ENCODE measurements at places on chromosomes 7 and 10. TPM values are rescaled to one million over a fixed set of nuclear protein-coding genes. Genes with fewer than 3 reads are reported as not detected.

Gene FAM200A
- polyA plus RNA-seq: 5.4 TPM

Gene TYW1B
- polyA plus RNA-seq: 0.80 TPM

Gene SH2D4B
- not detected for polyA plus RNA-seq

Gene MSS51
- polyA plus RNA-seq: not detected

Gene NRP1
- not detected for polyA plus RNA-seq

Gene TUBB8
- polyA plus RNA-seq: not detected

Gene GCK
- 4.8 TPM for polyA plus RNA-seq

Gene ZNF365
- 0.07 TPM for polyA plus RNA-seq

Gene SPDYE2B
- polyA plus RNA-seq: not detected

Gene CYP3A4
- polyA plus RNA-seq: not detected

DNA sequence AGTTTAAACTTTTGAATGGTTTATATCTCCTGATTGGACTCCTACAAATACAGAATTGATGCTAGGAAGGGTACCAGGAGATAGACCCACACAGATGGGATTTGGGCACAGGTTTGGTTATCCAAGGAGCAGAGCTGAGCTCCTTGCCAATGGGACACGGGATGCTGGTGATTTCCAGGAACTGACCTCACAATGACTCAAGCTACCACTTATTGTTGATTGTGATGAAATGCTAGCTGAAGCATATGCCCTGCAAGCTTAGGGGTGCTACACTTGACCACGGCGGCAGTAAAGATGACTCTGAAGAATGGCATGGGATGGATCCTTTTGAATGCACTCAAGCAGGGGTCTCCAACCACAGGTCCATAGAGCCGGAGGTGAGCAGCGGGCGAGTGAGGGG is 45.5 kb upstream of the VKORC1L1 start:
- no peaks in the 10 kb centered on the region for H3K4me1 ChIP-seq
- H3K36me3 ChIP-seq: peaks cover 4% of the 10 kb centered on the region
- H3K27me3 ChIP-seq: no peaks in the 10 kb centered on the region
- no peak overlapping the region for H3K27ac ChIP-seq
- no peak overlapping the region for H3K4me3 ChIP-seq

GRCh38 chr7:69957661-69958060 is 359.4 kb downstream of the AUTS2 start:
- H3K27ac ChIP-seq: no peak overlapping the region
- no peaks in the 10 kb centered on the region for H3K27me3 ChIP-seq
- no peak for DNase-seq
- no peak overlapping the region for H3K4me3 ChIP-seq

DNA sequence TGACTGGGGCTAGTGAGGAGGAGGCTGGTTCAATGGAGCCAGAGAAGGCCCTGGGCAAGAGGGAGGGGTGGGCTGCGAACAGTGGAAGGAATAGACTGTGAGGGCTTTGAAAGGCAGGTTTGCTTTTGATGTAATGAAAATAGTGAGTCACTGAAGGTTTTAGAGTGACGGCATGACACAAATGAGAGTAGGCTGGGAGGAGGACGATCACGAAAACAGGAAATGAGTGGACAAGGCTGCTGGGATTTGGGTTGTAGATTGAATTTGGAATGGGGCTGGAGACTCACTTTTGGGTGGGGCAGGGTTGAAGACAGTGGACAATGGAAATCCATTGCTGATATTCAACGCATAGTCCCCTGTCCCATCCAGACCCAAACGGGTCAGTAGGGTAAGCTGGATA is 139.6 kb downstream of the CDH23 start:
- H3K36me3 ChIP-seq: no peaks in the 10 kb centered on the region
- no peak for DNase-seq
- no peak overlapping the region for H3K4me3 ChIP-seq
- no peak overlapping the region for H3K27ac ChIP-seq

GRCh38 chr7:22268884-22269421 is 88.0 kb downstream of the RAPGEF5 start:
- no peak overlapping the region for H3K4me3 ChIP-seq
- no peaks in the 10 kb centered on the region for H3K27me3 ChIP-seq
- H3K4me1 ChIP-seq: peaks cover 6% of the 10 kb centered on the region
- DNase-seq: no peak
- no peaks in the 10 kb centered on the region for H3K36me3 ChIP-seq

DNA sequence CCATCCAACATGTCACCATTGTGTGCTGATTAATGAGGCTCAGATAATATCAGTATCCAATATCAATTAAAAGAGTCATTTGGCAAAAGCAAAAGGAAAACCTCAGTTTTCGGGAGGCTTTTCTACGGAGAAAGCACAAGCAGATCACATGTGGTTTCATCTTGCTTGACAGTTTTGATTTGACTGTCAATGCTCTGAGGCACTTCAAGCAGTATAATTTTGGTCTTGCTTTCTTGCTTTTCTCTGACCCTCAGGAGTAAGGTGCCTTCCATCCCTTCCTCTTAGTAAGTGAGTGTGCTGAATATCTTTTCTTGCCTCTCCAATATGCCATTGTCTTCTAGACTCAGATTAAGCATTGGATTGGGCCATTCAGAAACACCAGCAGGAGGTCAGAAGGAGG is 115.5 kb upstream of the CALCR start:
- H3K27me3 ChIP-seq: no peaks in the 10 kb centered on the region
- DNase-seq: no peak
- no peak overlapping the region for H3K4me3 ChIP-seq
- no peak overlapping the region for H3K27ac ChIP-seq
- H3K4me1 ChIP-seq: no peaks in the 10 kb centered on the region
- no peaks in the 10 kb centered on the region for H3K36me3 ChIP-seq

DNA sequence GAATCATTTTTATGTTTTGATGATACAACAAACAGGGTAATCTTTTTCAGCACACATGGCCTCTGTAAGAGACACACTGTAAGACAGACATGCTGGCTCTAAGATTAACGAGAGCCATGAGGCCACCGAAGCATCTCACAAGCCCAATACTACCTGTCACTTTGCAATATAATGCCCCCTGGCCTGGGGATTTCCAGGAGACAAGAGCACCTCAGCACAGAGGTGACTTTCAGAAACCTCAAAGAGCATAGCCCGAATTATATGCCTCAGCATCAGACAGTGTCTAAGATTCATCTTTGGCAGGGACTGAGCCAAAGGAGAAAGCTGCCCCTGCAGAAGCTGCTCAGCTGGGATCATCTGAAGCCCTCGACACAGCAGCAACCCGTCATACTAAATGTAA is 44.2 kb upstream of the TMEM213 start:
- H3K4me1 ChIP-seq: peaks cover 63% of the 10 kb centered on the region
- DNase-seq: peak; percentile 44
- H3K27ac ChIP-seq: peak overlapping the region; percentile 95
- no peaks in the 10 kb centered on the region for H3K36me3 ChIP-seq
- H3K27me3 ChIP-seq: no peaks in the 10 kb centered on the region
- peak overlapping the region; percentile 66 for H3K4me3 ChIP-seq

GRCh38 chr10:96374985-96375830 is 16.4 kb upstream of the OPALIN start:
- peak overlapping the region; percentile 84 for H3K4me3 ChIP-seq
- no peaks in the 10 kb centered on the region for H3K36me3 ChIP-seq
- peaks cover 17% of the 10 kb centered on the region for H3K4me1 ChIP-seq
- H3K27me3 ChIP-seq: no peaks in the 10 kb centered on the region
- no peak overlapping the region for H3K27ac ChIP-seq
- peak; percentile 44 for DNase-seq

GRCh38 chr7:72337390-72338167 is 74.6 kb downstream of the CALN1 start:
- DNase-seq: no peak
- H3K36me3 ChIP-seq: no peaks in the 10 kb centered on the region
- H3K4me3 ChIP-seq: peak overlapping the region; percentile 18

GRCh38 chr7:102061354-102061945 is 225.2 kb upstream of the SH2B2 start:
- H3K4me3 ChIP-seq: no peak overlapping the region
- DNase-seq: no peak
- no peaks in the 10 kb centered on the region for H3K27me3 ChIP-seq
- H3K4me1 ChIP-seq: peaks cover 11% of the 10 kb centered on the region
- no peaks in the 10 kb centered on the region for H3K36me3 ChIP-seq
- no peak overlapping the region for H3K27ac ChIP-seq

GRCh38 chr10:67539312-67539711 is 156.7 kb downstream of the CTNNA3 start:
- peaks cover 3% of the 10 kb centered on the region for H3K27me3 ChIP-seq
- H3K27ac ChIP-seq: no peak overlapping the region
- H3K4me1 ChIP-seq: peaks cover 8% of the 10 kb centered on the region
- no peak overlapping the region for H3K4me3 ChIP-seq
- DNase-seq: no peak

DNA sequence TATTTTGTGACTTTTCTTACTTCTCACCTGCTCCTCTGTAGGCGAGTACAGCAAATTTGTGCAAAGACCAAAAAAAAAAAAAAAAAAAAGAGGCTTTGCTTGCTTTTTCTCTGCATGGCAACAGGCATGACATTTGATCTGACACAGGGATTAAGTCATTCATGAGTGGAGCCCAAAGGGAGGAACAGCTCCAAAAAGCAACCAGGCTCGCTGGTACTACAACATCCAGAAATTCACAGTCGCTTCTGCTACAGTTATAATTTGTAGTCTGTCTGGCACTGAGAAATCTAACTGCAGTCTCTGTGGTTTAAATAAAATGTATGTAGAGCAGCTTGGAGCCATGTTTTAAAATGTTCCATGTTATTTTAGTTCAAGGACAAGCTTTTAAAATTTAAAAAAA is 31.7 kb downstream of the MKX start:
- H3K27ac ChIP-seq: no peak overlapping the region
- H3K36me3 ChIP-seq: no peaks in the 10 kb centered on the region

- no peaks in the 10 kb centered on the region for H3K27me3 ChIP-seq
- H3K4me3 ChIP-seq: peak overlapping the region; percentile 93
- peaks cover 47% of the 10 kb centered on the region for H3K4me1 ChIP-seq
- peak overlapping the region; percentile 95 for H3K27ac ChIP-seq
- no peak for DNase-seq
Observed at GRCh38 chr7:143379611-143380259, 1.4 kb upstream of the ZYX start.

DNA sequence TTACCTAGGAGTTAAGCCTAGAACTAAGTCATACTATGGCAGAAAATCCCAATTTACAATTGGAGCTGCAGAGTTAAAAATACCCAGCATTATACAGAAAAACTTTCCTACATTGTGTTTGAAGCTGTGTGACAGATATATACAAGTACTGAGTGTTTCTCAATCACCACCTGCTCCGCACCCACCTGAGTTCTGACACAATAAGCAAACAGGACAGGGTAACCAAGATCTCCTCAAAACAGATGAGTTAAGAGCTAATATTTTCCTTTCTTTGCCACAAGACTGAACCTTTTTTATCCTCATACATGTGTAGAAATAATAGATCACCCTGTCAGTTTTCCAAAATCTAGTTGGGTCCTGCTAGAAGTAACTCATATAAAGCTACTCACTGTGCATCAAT is 186.3 kb downstream of the DOCK4 start:
- H3K4me3 ChIP-seq: no peak overlapping the region
- H3K27me3 ChIP-seq: peaks cover 4% of the 10 kb centered on the region
- H3K27ac ChIP-seq: no peak overlapping the region
- DNase-seq: no peak

DNA sequence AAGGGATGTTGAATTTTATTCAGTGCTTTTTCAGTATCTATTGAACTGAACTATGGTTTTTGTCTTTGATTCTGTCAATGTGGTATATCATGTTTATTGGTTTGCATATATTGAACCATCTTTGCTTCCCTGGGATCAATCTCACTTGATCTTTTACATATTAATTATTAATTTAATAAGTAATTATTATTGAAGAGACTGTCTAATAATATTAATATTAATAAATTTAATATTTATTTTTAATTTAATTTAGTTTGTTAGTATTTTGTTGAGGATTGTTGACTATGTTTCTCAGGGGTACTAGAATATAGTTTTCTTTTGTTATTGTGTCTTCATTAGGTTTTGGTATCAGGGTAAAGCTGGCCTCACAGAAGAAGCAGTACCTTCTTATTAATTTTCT is 26.5 kb upstream of the TRA2A start:
- no peaks in the 10 kb centered on the region for H3K4me1 ChIP-seq
- no peak for DNase-seq
- H3K27ac ChIP-seq: peak overlapping the region; percentile 16
- H3K4me3 ChIP-seq: no peak overlapping the region
- no peaks in the 10 kb centered on the region for H3K36me3 ChIP-seq

DNA sequence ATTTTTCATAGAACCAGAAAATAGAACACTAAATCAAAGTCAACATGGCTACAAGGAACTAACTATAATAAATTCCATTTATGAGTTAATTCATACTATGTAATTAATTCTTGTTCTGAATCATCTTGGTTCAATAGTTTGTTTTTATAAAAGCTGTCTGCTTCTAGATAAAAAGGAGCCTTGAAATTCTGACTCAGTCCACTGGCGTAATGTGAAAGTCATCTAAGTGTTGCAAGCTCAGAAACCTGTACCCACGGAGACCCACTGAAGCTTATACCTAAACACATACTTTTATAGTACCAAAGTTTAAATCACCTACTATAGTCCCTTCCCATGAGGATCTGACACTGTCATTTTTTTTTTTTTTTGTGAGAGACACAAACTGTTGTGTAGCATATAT is 489.4 kb downstream of the SEMA3D start:
- H3K36me3 ChIP-seq: no peaks in the 10 kb centered on the region
- no peak overlapping the region for H3K27ac ChIP-seq
- no peaks in the 10 kb centered on the region for H3K27me3 ChIP-seq
- no peaks in the 10 kb centered on the region for H3K4me1 ChIP-seq
- H3K4me3 ChIP-seq: no peak overlapping the region
- DNase-seq: no peak

- H3K4me1 ChIP-seq: no peaks in the 10 kb centered on the region
- DNase-seq: no peak
- H3K27ac ChIP-seq: no peak overlapping the region
- H3K27me3 ChIP-seq: no peaks in the 10 kb centered on the region
- no peaks in the 10 kb centered on the region for H3K36me3 ChIP-seq
Observed at GRCh38 chr7:4675771-4676367, 6.2 kb upstream of the FOXK1 start.

- H3K36me3 ChIP-seq: peaks cover 55% of the 10 kb centered on the region
- no peaks in the 10 kb centered on the region for H3K4me1 ChIP-seq
- DNase-seq: no peak
- no peak overlapping the region for H3K27ac ChIP-seq
- no peaks in the 10 kb centered on the region for H3K27me3 ChIP-seq
Observed at GRCh38 chr10:99888622-99889021, 106.2 kb downstream of the ABCC2 start.

- no peaks in the 10 kb centered on the region for H3K36me3 ChIP-seq
- H3K27me3 ChIP-seq: peaks cover 38% of the 10 kb centered on the region
- no peak for DNase-seq
Observed at GRCh38 chr10:1249142-1249920, 193.1 kb downstream of the WDR37 start.

- no peak overlapping the region for H3K27ac ChIP-seq
- H3K36me3 ChIP-seq: no peaks in the 10 kb centered on the region
- no peak for DNase-seq
- no peak overlapping the region for H3K4me3 ChIP-seq
- H3K27me3 ChIP-seq: no peaks in the 10 kb centered on the region
Observed at GRCh38 chr7:137313201-137313600, 30.3 kb downstream of the PTN start.

Measured in naive thymus-derived CD8-positive, alpha-beta T cell (primary cell).